ENCODE measurements at places on chromosomes 13 and 19.

DNA sequence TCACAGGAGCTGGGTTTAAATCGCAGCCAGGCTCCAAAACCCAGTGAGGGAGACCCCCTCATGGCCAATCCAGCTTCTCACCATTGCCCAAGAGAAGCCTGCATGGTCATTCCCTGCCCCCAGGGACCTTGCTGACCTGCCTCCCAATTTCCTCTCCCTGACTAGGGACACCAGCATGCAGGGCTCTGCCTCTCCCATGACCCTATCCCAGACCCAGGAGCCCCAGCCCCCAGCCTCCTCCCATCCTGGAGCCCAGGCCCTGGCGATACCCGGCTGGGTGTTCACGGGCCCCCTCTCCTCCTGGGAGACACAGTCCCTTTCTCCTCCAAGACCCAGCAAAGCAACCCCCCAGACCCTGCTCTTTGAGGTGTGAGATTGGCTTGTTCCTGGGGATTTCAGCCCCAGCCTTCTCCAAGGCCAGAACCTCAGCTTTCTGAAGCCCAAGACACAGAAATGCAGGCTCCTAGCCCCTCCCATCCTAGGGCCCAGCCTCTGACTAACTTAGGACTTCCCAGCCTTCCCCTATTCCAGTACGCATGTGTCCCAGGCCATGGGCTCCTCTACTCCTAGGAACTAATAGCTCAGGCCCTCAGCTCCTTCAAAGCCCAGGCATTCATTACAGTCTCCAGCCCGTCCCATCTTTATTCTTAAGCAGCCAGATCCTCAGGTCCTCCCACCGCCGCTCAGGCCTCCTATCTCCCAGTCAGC, 1.1 kb downstream of the GYS1 start:
- DNase-seq: peak; percentile 38

DNA sequence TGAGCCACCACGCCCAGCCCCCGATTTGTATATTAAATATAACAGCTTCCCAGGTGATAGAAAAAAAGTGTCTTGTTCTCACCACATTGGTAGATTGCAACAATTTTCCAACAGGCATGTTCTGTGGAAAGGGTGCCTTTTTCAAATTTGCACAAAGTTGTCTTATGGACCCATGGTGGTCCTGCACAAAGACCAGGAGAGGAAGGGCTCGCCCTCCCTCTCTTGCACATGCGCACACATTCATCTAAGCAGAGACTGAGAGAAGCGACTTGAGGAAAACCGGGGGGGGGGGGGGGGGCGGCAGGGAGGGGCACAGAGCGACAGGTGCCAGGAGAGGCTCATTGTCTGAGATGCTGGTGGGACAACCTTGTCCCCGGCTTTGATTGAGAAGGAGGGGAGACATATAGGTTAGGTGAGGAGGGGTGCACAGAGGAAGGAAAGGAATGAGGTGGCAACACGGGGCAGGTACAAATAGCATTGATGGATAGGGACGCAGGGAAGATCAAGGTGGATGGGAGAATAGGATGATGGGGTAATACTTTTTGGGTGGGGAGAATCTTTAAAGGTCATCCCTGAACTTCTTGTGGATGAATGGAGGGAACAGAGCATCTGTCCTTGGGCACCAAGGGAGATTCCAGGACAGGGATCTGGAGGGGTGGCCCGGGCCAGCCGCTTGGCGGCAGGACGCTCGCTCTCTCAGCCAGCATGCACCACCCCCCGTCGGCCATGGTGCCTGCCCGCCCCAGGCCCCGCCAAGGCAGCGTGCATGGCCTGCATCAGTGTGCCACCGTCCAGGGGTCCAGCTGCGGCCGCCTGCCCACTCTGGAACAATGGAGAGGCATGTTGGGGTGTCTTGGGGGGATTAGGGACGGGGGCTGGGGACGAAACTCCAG, 76.0 kb downstream of the IER2 start:
- DNase-seq: no peak

GRCh38 chr13:52701728-52702465, 37.7 kb downstream of the CNMD start:
- DNase-seq: no peak

- DNase-seq: no peak
Measured at GRCh38 chr13:19661126-19661525, 27.7 kb downstream of the MPHOSPH8 start.

DNA sequence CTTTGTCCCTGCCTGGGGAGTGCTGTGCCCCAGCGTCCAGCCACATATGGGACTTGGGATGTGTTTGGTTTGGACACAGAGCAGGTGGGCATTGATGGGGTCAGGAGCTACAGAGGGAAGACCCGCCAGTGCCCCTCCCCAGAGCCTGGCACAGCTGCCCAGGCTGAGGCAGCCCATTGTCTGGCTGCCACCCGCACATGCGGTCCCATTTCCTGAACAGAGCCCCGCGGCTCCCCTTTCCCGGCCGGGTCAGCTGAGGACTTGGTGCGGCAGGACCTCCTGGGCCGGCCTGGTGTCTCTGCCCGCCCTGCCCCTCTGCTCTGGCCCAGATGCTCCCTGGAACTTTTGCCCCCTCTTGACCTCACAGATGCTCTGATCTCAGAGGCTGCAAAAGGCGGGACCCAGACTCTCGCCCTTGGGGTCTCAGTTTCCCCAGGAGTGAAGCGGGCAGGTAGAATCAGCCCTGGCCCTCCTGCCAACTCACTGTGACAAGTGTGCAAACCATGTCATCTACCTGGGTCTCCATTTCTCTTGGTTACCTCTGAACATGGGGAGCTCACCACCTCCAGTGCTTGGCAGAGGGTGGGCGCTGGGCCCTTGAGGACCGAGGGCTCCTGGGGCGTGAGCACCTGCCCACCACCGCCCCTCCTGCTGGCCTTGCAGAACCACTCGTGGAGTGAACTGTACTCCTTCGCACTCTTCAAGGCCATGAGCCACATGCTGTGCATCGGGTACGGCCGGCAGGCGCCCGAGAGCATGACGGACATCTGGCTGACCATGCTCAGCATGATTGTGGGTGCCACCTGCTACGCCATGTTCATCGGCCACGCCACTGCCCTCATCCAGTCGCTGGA, 17.8 kb downstream of the HCN2 start:
- no peak for DNase-seq

DNA sequence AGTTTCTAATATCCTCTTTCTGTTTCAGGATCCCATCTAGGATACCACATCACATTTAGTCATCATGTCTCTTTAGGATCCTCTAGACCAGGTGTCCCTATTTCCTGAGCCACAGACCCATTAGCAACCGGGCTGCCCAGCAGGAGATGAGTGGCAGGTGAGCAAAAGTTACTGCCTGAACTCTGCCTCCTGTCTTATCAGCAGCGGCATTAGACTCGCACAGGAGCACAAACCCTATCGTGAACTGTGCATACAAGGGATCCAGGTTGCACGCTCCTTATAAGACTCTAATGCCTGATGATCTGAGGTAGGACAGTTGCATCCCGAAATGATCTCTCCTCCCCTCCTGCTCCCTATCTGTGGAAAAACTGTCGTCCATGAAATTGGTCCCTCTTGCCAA, 7.8 kb upstream of the CEBPG start:
- DNase-seq: no peak

- DNase-seq: no peak
Measured at GRCh38 chr19:43731846-43732245, 16.0 kb downstream of the IRGC start.

GRCh38 chr19:4589579-4590410, 30.3 kb upstream of the SEMA6B start:
- DNase-seq: no peak

GRCh38 chr19:7355151-7355820, 6.5 kb downstream of the ARHGEF18 start:
- no peak for DNase-seq

DNA sequence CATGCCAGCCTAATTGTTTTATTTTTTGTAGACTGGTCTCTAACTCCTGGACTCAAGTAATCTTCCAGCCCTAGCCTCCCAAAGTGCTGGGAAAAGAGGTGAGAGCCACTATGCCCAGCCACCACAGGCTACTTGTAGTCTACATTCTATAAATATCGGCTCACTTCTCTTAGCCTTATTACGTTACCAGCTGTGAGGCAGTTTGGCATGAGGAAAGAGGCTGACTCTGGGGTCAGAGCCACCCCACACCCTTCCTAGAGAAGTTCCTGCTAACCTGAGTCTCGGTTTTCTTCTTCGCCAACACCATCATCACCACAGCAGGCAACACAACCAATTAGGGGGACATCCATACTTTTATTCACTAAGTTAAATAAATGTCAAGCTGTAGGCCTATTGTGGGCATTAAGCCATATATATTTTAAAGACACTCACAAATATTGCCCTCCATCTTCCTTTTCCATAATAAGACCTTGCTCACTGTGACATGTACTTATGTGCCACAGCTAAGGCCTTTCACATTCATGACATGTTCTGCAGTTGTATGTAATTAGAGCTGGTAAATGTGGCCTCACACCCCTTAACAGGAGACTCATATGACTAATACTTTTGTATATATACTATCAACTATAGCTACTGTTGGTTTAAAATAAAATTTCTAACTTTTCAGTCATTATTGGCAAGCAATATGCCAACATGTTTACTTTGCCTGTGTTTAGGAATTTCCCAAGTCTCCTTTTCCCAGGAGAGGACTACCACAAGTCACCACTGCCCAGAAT, 5.7 kb downstream of the SLC25A30 start:
- DNase-seq: no peak

DNA sequence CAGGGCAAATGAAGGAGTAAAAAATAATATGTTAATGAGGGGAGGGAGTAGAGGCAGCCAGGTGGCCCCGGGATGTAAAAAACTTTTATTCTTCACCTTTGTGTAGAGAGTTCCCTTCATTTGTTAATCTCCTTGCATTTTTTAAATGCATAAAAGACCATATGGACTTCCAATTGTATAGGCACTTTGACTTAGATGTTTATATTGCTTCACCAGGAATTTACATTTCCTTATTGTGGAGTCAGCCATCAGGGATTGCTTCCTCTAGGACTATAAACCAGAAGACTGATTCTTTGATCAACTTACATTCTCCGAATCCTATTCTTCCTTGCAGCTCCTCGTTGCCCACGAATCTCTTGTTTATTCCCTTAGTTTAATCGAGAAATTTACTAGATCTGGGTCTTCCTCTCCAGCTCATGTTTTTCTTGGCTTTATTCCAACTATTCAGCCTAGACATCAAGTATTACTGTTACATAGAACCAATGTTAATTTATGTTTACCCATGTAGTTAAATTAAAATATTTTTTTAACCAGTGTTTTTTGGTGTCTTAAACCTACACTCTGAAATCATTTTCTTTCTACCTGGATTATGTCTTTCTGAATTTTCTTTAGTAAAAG, 1187.0 kb upstream of the SLC10A2 start:
- DNase-seq: no peak

DNA sequence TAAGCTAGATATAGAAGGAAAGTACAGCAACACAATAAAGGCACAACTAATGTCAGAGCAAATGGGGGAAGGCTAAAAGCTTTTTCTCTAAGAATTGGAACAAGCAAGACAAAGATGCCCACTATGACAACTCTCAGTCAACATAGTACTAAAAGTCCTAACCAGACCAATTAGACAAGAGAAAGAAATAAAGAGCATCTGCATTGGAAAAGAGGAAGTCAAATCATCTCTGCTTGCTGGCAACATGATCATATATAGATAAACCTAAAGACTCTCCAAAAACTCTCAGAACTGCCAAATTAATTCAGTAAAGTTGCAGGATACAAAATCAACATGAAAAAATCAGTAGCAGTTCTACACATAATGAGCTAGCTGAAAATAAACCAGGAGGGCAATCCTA, 542.0 kb downstream of the DIAPH3 start:
- no peak for DNase-seq

- no peak for DNase-seq
Measured at GRCh38 chr13:29081697-29082440, 261.7 kb downstream of the MTUS2 start.

DNA sequence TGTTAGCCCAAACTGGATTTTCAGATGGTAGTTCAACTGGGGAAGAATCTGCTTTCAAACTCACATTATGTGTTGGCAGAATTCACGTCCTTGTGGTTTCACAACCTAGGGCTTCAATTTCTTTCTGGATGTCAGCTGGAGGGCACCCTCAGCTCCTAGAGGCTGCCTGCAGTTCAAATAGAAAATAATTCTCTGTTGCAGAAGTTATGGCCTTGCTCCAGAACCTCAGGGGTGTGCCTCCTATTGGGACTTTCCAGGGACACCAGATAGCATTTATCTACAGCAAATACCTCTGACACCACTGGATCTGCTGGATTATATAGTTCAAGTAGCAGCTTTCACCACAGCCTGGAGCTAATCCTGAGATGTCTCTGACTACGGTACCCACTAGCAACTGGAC, 11.8 kb upstream of the RB1 start:
- no peak for DNase-seq

DNA sequence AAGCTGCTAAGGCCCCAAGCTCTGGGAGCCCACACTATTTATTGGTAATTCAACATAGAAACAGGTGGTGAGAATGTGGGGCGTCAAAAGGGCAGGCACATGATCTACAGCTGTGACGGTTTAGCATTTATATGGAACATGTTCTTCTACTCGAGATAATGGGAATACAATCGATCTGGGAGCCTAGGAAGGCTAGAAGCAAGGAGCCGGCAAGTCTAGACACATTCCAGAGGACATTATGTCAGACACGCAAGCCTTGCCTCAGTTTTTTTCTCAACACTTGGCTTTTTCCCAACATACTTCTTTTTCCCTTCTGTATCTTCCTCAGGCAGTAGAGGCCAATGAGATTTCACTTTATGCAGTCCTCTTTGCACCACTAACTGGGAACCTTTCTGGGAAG, 315.7 kb upstream of the SLITRK5 start:
- DNase-seq: no peak

- DNase-seq: no peak
Measured at GRCh38 chr19:49205114-49205513, 47.5 kb downstream of the TRPM4 start.

DNA sequence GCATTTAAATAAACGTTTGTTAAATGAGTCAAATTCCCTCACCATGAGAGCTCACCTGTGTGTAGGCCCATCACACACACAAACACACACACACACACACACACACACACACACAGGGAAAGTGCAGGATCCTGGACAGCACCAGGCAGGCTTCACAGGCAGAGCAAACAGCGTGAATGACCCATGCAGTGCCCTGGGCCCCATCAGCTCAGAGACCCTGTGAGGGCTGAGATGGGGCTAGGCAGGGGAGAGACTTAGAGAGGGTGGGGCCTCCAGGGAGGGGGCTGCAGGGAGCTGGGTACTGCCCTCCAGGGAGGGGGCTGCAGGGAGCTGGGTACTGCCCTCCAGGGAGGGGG, 8.5 kb upstream of the CEACAM5 start:
- DNase-seq: no peak
